ENCODE measurements at places on chromosomes 11 and 22. TPM values are rescaled to one million over a fixed set of nuclear protein-coding genes. Genes with fewer than 3 reads are reported as not detected.

GRCh38 chr22:43890901-43891331 is 897 bp downstream of the PNPLA5 start:
- H3K27ac ChIP-seq, result no peak overlapping the region
- H3K36me3 ChIP-seq, result no peaks in the 10 kb centered on the region
- no peak for DNase-seq
- no peak overlapping the region for H3K4me3 ChIP-seq

The FAM89B gene
- total RNA-seq, result 49.7 TPM

The KRTAP5-8 gene
- total RNA-seq, result not detected

DNA sequence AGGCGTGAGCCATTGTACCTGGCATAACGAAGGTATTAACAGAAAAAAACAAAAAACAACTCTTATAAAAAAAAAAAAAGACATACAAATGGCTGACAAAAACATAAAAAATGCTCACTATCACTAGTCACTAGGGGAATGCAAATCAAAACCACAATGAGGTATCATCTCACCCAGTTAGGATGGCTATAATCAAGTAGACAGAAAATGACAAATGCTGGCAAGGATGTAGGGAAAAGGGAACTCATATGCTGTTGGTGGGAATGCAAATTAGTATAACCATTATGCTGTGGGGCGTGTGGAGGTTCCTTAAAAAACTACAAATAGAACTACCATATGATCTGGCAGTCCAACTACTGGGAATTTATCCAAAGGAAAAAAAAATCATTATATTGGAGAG is 17.0 kb downstream of the THY1 start:
- no peaks in the 10 kb centered on the region for H3K27me3 ChIP-seq
- H3K27ac ChIP-seq, result no peak overlapping the region
- H3K4me3 ChIP-seq, result no peak overlapping the region
- H3K36me3 ChIP-seq, result no peaks in the 10 kb centered on the region

The AASDHPPT gene
- 34.6 TPM for total RNA-seq

The TYR gene
- not detected for total RNA-seq

GRCh38 chr11:521177-521688 is 14.1 kb downstream of the HRAS start:
- no peaks in the 10 kb centered on the region for H3K36me3 ChIP-seq
- H3K4me1 ChIP-seq, result no peaks in the 10 kb centered on the region
- no peaks in the 10 kb centered on the region for H3K27me3 ChIP-seq
- H3K4me3 ChIP-seq, result no peak overlapping the region

DNA sequence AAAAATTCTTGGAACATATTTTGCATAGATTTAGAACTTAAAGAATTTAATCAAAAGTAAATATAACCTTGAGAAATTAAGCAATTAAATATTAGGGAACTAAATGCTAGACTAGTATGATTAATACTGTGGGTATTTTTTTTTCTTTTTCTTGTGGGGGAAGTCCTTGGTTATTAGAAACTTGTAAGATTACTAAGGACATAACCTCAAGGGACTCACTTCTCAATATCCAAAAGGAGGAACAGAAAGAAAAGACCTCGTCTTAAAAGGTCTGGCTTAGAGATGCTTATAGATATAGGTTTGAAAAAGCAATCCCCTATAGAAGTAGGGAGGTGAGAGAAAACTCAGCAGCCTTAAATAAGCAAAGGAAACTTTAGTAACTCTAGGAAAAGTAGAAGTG is 368.5 kb downstream of the INSC start:
- H3K36me3 ChIP-seq, result no peaks in the 10 kb centered on the region
- no peak overlapping the region for H3K27ac ChIP-seq
- DNase-seq, result no peak
- no peak overlapping the region for H3K4me3 ChIP-seq

- no peak overlapping the region for H3K4me3 ChIP-seq
- H3K27me3 ChIP-seq, result no peaks in the 10 kb centered on the region
- DNase-seq, result no peak
- peaks cover 20% of the 10 kb centered on the region for H3K4me1 ChIP-seq
- H3K27ac ChIP-seq, result peak overlapping the region; percentile 75
These were observed 36.9 kb downstream of the LIF start for GRCh38 chr22:30209642-30210041.

The DNAJB7 gene
- not detected for total RNA-seq

GRCh38 chr11:61087426-61088119 is 14.7 kb upstream of the CD5 start:
- H3K4me3 ChIP-seq, result no peak overlapping the region
- H3K27me3 ChIP-seq, result no peaks in the 10 kb centered on the region
- no peaks in the 10 kb centered on the region for H3K36me3 ChIP-seq
- no peak for DNase-seq
- H3K4me1 ChIP-seq, result no peaks in the 10 kb centered on the region

GRCh38 chr11:114362326-114362725 is 38.0 kb downstream of the C11orf71 start:
- no peak overlapping the region for H3K27ac ChIP-seq
- H3K4me1 ChIP-seq, result no peaks in the 10 kb centered on the region
- H3K36me3 ChIP-seq, result no peaks in the 10 kb centered on the region

DNA sequence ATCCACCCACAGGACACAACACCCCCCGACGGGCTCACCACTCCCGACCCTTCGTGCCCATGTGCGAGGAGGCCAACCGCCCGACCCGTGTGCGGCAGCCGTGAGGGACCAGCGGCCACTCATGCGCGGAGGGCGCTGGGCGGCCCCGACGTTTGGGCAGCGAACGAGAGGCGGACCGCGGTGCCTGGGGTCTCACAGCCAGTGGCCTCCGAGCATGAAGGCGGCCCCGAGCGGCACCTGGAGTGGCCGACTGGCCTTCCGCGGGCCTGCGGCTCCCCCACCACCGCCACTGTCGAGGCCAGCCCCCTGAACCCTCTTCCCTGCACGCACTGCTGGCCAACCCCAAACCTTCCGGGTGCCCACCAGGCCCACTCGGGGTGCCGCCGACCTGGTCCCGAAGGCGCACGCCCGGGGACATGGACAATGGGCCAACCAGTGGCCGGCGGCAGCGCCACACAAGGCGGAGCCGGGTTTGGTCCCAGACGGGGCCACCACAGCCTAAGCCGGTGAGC is 4274.9 kb upstream of the OR11H1 start:
- no peak for DNase-seq
- H3K4me3 ChIP-seq, result no peak overlapping the region
- H3K27me3 ChIP-seq, result no peaks in the 10 kb centered on the region
- no peak overlapping the region for H3K27ac ChIP-seq

The THOC5 gene
- 30.3 TPM for total RNA-seq

DNA sequence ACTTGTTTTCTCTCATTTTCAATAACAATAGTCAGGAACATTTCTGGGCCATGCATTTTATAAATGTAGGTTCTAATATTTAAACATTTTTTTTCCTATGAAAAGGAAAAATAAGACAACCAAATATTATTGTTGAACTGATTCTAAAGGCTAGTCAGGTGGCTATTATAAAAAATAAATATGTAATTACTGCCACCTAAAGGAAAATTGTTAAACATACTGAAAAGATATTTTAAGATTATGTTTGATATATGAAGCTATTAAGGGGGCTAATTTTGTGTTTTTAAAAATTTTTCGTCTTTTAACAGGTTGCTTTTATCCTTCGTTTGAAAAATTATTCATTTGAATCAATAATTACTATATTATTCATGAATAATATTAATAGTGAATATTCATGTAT is 62.2 kb upstream of the FDX1 start:
- no peaks in the 10 kb centered on the region for H3K36me3 ChIP-seq
- DNase-seq, result no peak
- no peaks in the 10 kb centered on the region for H3K27me3 ChIP-seq
- no peak overlapping the region for H3K4me3 ChIP-seq
- H3K4me1 ChIP-seq, result peaks cover 2% of the 10 kb centered on the region
- no peak overlapping the region for H3K27ac ChIP-seq

- no peak overlapping the region for H3K4me3 ChIP-seq
- H3K36me3 ChIP-seq, result no peaks in the 10 kb centered on the region
- no peak overlapping the region for H3K27ac ChIP-seq
- no peak for DNase-seq
These were observed 8.9 kb upstream of the CLMP start for GRCh38 chr11:123203934-123204333.

DNA sequence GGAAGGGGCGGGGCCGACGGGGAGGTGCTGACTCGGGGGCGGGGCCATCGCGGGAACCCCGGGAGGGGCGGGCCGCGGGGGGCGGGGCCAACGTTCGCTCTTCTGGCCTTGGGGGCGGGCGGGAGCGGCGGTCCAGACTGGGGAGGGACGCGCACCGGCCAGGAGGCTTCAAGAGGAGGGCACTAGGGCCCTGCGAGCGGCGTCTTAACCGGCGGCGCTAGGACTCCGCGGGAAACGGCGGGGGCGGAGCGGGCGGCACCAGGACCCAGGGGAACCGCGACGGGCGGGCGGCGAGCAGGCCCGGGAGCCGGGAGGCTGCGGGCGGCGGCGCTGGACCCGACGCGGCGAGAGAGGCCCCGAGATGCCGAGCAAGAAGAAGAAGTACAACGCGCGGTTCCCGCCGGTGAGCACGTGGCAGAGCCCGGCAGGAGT is at the start of gene DRAP1:
TSS of gene DRAP1 (plus strand) at position 286 of the 432 bp plus-strand sequence. CDS start at position 362, 76 bp downstream.
- DNase-seq, result peak; percentile 99
- no peaks in the 10 kb centered on the region for H3K36me3 ChIP-seq
- H3K27me3 ChIP-seq, result no peaks in the 10 kb centered on the region

The CRYBA4 gene
- not detected for total RNA-seq

The SPON1 gene
- 19.7 TPM for total RNA-seq

- no peaks in the 10 kb centered on the region for H3K27me3 ChIP-seq
- peaks cover 7% of the 10 kb centered on the region for H3K4me1 ChIP-seq
- no peak for DNase-seq
- H3K4me3 ChIP-seq, result no peak overlapping the region
These were observed 13.1 kb upstream of the MS4A6A start for GRCh38 chr11:60195923-60196368.

The C11orf86 gene
- not detected for total RNA-seq

DNA sequence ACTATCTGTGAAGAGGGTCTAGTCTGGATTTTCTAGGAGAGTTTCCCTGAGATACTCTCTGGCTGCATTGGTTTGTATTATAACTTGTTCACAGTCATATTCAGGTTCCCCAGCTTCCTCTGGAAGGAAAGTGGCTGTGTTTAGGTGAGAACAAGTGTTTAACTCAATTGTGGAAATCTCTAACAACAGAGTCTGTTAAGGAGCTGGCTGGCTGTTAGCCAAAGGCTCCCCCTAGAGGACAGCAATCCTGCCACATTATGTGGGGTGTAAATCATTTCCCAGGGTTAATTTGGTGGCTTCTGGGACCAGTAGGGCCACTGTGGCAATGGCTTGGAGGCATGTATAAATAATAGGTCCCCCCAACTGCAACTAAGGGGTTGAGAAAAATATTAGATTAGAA is 18.4 kb downstream of the MS4A6E start:
- no peak overlapping the region for H3K27ac ChIP-seq
- no peak overlapping the region for H3K4me3 ChIP-seq
- no peaks in the 10 kb centered on the region for H3K27me3 ChIP-seq
- H3K36me3 ChIP-seq, result no peaks in the 10 kb centered on the region
- H3K4me1 ChIP-seq, result no peaks in the 10 kb centered on the region

DNA sequence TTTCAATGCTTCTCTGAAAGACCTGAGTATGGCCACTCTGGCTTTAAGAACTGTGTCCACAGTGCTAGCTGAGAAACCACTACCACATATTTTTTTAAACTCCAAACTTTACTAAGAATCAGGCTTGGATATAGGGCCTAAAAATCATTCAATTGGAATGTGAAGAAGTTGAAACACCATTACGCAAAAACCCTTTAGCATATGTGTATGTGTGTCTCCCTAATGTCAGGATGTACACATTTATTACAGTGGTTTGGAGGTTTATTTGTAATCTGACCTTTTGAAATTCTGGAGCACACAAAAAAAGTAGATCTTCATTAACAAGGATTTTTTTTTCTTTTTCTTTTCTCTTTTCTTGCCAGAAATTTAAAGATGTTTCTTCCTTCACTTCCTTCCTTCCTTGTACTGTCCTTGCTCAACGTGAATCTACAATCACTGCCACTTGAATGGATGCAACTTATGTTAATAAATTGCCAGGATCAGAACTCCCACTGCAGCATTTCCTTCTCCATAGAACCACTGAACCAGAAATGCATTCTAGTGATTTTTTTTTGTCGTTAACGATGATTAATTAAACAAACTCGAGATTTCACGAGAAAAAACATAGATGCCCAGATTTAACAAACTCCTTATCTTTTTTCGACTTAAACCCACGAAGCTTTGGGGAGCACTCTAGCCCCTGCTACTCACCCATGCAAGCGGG is 3.1 kb upstream of the ADM start:
- no peaks in the 10 kb centered on the region for H3K36me3 ChIP-seq
- peaks cover 5% of the 10 kb centered on the region for H3K4me1 ChIP-seq
- DNase-seq, result no peak

GRCh38 chr11:36150986-36151385 is 138.2 kb downstream of the COMMD9 start:
- H3K27me3 ChIP-seq, result no peaks in the 10 kb centered on the region
- DNase-seq, result no peak
- H3K27ac ChIP-seq, result no peak overlapping the region
- no peak overlapping the region for H3K4me3 ChIP-seq
- no peaks in the 10 kb centered on the region for H3K36me3 ChIP-seq

GRCh38 chr11:120785576-120785975 is 238.3 kb upstream of the TBCEL start:
- no peaks in the 10 kb centered on the region for H3K27me3 ChIP-seq
- no peak overlapping the region for H3K27ac ChIP-seq
- no peak overlapping the region for H3K4me3 ChIP-seq
- DNase-seq, result no peak
- no peaks in the 10 kb centered on the region for H3K36me3 ChIP-seq

The MS4A6A gene
- total RNA-seq, result 8.1 TPM

DNA sequence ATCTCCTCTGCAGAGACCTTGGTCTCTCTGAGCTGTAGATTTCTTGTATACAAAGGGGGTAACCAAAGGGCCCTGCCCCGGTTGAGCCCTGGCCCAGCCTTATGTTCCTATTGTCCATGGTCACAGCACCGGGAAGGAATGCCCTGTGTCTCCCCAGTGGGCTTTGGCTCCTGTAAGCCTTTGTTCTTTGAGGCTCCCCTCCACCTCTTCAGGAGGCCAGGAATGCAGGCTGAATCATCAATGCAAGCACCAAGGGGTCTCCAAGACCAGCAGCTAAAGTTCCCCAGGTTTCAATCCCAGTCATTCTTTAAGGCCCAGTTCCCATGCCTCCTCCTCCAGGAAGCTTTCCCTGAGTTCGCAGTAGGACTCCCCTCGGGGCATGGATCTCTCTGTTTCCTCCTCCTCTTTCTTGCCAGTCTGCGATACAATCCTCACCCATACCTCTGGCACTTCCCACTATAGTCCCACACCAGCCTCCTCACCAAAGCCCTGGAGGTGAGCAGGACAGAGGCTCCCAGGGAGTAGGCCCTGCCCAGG is 29.2 kb upstream of the KLHL35 start:
- H3K27ac ChIP-seq, result no peak overlapping the region
- no peaks in the 10 kb centered on the region for H3K36me3 ChIP-seq
- no peaks in the 10 kb centered on the region for H3K4me1 ChIP-seq
- DNase-seq, result no peak

- H3K27me3 ChIP-seq, result no peaks in the 10 kb centered on the region
- H3K27ac ChIP-seq, result no peak overlapping the region
- no peak for DNase-seq
- H3K4me3 ChIP-seq, result no peak overlapping the region
- no peaks in the 10 kb centered on the region for H3K36me3 ChIP-seq
These were observed 279.9 kb upstream of the B3GAT1 start for GRCh38 chr11:134691985-134692384.

Data from ovary (tissue), 10 donors.